Stimulated activated CD4-positive, alpha-beta T cell treated with anti-CD3 and anti-CD28 coated beads, Interleukin-2, amount 100 ng/mL, for 24 hours (primary cell): ENCODE measurements at places on chromosomes 2 and 18.
A peak's percentile ranks its signal among the peaks of the same experiment; 100 is the strongest.

- DNase-seq: peak; percentile 53
Observed at GRCh38 chr18:51211552-51211951, 14.1 kb upstream of the MEX3C start.

DNA sequence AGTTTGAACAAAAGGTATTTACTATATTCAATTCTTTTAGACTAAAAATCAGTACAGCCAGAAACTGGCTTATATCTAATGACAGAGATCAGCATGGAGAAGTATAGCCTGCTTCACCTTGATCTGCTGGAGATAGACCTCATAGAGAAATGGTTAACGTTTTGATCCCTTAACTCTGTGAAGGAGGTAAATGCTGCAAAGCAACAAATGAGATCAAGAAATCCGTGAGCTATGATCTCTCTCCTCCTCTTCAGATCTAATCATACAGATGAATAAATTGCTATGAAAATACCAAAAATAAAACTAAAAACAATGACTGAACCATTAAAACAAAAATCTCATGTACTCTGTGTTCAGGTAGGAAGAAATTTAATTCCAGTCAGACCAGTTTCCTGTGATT lies 42.8 kb downstream of the KLHL14 start:
- DNase-seq: no peak

DNA sequence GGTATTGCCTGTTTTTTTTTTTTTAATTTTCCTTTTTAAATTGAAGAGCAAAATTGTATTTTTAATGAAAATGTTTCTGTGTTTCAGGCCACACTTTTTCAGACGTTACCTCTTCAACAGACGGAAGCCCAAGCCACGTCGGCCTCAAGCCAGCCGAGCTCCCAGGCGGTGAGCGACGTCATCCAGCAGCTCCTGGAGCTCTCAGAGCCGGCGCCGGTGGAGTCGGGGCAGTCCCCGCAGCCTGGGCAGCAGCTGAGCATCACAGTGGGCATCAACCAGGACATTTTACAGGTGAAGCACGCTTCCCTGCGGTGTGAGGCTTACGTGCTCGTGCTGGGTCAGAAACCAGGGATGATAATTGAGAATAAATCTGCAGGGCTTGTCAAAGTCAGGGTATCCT lies 57.7 kb downstream of the ZNF236 start:
- DNase-seq: no peak

GRCh38 chr2:162342841-162343240 lies 1.1 kb upstream of the GCA start:
- DNase-seq: no peak

DNA sequence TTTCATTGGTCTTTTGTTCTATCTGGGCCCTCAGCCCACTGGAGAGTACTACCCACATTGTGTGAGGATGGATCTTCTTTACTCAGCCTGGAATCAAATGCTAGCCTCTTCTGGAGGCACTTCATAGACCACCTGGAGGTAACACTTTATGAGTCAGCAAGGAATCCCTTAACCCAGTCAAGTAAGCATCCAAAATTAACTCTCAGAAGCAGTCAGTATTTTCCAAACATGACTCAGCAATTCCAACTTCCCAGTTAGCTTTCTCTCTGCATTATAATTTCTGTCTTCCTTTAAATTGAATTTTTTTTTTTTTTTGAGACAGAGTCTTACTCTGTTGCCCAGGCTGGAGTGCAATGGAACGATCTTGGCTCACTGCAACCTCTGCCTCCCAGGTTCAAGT lies 142.7 kb downstream of the ACKR3 start:
- DNase-seq: no peak

DNA sequence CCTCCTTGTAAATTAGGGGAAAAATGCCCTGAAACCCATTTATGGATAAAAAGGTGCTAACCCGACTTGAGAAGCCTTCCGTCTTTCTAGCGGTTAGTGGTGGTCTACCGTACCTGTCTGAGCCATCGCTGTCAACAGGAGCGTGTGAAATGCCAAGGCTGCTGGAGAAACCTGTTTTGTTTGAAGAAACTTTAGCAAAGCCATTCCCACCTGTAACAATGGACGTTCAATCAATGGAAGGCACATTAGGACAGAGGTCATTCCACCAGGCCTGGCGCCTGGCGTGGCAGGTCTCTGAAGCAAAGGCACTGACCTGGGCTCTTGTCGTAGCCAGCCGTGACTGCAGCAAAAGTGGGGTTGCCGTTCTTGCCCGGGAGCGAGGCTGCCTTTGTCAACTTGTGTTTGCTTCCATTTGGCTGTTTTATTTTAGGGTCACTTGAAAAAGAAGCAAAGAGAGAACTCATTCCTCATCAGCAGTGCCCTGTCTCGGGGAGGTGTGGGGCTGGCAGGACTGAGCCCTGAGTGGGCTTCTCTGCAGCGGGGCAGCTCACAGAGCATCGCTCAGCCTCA lies 47.2 kb downstream of the ZAP70 start:
- no peak for DNase-seq

DNA sequence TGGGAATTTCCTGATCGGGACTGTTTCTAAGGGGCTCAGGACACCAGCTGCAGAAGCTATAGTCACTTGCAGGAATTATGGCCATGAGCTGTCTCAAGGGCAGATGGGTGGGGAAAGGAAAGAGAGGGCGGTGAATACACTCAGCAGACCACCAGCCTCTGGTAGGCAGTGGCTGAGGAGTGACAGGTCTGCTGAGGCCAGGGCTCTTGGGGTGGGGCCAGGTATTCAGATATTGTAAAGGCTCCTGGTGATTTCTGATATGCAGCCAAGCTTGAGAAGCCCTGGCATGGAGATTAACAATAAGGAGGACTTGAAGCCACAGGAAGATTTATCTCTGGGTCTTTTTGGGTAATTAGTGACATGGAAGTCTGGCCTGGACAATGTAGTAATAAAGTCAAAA lies 145.3 kb upstream of the AQP4 start:
- no peak for DNase-seq

DNA sequence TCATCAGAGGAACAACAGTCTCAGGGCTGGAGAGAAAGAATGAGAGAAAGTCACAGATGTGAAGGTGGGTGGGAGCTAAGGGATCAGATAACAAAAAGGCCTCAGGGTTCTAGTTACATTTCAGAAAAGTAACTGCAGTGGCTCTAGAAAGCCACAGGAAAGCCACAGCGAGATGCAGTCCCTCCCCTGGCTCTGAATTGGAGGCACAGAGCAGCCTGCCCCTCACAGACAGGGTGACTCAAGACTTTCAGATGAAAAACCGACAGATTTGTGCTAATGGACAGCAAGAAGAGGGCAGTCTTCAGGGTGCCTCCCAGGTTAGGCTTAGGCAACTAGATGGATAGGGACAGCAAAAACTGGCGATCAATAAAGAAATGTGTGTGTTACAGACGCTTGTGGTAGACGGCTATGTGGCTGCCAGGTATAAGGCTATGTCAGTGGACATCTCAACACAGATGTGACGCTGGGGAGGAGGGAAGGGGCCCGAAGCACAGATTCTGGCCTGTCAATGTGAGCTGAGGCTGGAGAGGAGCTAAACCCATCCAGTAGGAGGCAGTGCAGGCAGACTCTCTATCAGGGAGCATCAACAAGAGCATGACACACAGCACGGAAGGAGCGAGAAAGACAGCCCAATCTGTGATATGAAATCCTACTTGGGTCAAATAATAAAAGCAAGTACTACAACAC lies 26.2 kb downstream of the UNC50 start:
- DNase-seq: peak; percentile 68

- DNase-seq: no peak
Observed at GRCh38 chr2:134262684-134263083, 8.8 kb downstream of the MGAT5 start.

DNA sequence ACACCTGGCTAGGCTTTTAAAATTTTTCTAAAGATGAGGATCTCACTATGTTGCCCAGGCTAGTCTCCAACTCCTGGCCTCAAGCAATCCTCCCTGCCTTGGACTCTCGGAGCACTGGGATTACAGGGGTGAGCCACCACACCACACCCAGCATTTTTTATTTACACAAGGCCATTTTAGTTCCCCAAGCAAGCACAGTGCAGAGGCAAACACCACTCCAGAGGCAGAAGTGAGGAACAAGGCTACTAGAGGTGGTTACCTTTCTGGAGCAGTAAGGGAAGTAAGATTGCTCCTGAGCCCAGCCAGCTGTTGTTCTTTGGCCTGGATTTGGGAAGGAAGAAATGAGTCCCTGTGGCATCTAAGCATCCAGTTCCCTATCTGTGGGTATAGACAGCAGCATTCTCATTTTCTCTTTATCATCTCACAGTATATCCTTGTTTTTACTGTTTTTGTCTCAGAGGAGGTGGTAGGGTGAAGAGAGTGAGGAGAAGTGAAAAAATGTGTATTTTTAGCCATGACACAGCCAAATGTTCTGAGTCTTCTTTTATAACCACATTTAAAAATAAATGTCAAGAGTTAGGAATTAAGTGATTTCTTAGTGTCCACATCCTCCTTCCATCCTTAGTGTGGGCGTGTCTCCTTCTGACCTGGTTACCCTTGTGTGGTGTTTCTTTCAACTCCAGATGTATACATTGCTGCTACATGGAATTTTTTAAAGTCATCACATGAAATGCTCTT lies 10.5 kb upstream of the TTC39C start:
- no peak for DNase-seq

- DNase-seq: no peak
Observed at GRCh38 chr2:18684206-18685038, 95.1 kb upstream of the NT5C1B start.

- DNase-seq: no peak
Observed at GRCh38 chr18:46352520-46353250, 248.5 kb downstream of the HAUS1 start.

- no peak for DNase-seq
Observed at GRCh38 chr18:78407466-78407844, 572.2 kb upstream of the SALL3 start.

DNA sequence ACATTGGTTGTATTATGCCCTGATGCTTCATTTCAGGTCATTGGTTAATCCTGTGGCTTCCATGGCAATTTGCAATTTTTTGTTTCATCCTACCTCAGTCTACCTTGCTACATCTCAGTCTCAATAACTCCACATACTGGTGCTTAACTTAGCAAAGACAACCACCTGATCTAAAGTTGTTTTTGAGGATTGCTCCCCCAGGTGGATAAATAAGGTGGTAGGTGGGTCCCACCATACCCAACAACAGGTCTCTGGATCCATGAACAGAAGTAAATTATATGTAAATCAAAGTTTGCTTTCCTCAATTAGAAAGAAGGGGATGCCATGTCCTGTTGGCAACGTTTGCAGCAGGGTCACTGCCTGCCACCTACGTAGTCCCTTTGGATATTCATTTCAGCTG lies 7.0 kb downstream of the XIRP2 start:
- no peak for DNase-seq

DNA sequence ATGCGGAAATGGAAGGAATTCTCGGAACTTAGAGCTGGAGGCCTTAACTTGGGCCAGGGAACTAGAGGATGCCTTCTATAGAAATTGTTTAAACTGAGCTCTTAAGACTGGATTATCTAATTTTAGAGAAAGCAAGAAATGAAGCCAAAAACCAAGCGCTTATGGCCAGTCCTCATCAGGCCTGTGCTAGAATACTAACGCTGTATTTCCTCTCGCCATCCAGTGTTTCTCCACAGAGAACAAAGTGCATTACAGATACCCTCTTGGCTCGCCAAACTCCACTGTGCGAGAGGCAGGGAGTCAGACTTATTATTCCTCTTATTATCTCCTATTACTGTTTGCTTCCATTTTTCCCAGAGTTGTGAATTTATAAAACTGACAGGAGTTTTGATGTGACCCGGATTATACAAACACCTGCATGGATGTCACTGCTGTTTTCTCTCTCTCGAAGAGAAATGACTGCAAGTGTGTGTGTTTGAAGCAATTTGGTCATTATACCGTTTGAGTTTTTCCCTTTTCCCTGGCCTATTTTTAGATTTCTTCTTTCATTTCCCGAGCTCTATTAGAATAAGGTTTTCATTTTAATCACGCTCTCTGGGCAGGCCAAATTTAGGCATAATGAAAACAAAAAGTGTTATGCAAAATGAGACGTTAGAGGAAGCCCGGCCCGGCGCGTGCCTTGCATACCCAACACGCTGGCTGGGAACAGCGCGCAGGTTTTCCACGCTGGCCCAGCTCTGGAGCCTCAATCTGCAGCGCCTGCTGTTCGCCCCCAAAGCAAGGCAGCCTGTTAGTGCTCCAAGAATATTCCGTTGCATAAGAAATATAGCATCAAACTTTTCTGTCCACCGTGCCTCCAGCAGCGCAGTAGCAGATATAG lies 103.3 kb downstream of the ALK start:
- no peak for DNase-seq

GRCh38 chr2:148988337-148988736 lies 50.2 kb upstream of the LYPD6B start:
- no peak for DNase-seq
